ENCODE measurements at places on chromosomes 1 and 21. TPM values are rescaled to one million over a fixed set of nuclear protein-coding genes. Genes with fewer than 3 reads are reported as not detected.

SIM2 gene
- total RNA-seq, result 0.15 TPM

CFHR2 gene
- total RNA-seq, result not detected

OLFML2B gene
- total RNA-seq, result not detected

FLG2 gene
- total RNA-seq, result not detected

CCDC181 gene
- total RNA-seq, result not detected

PGLYRP3 gene
- 0.29 TPM for total RNA-seq

INAVA gene
- 14.0 TPM for total RNA-seq

GBP7 gene
- total RNA-seq, result not detected

CELA3A gene
- 9.0 TPM for total RNA-seq

AGMAT gene
- total RNA-seq, result 6.9 TPM

GNG12 gene
- total RNA-seq, result 0.43 TPM

CAPN9 gene
- total RNA-seq, result not detected

CXADR gene
- 0.13 TPM for total RNA-seq

APCS gene
- total RNA-seq, result 0.45 TPM

C1orf105 gene
- total RNA-seq, result not detected

HMGCS2 gene
- total RNA-seq, result 0.49 TPM

ZNF593OS gene
- not detected for total RNA-seq

INSRR gene
- total RNA-seq, result not detected

NLRP3 gene
- 9.5 TPM for total RNA-seq

CTSK gene
- 0.90 TPM for total RNA-seq

PDPN gene
- not detected for total RNA-seq

CHI3L1 gene
- 0.24 TPM for total RNA-seq

DFFA gene
- 56.4 TPM for total RNA-seq

CNIH3 gene
- 1.7 TPM for total RNA-seq

GSTM5 gene
- total RNA-seq, result 0.40 TPM

KANK4 gene
- total RNA-seq, result not detected

FALEC gene
- total RNA-seq, result not detected

RBP7 gene
- total RNA-seq, result not detected

LCE1D gene
- total RNA-seq, result not detected

MAP3K7CL gene
- 7.7 TPM for total RNA-seq

APOBEC4 gene
- not detected for total RNA-seq

SLC2A5 gene
- 32.3 TPM for total RNA-seq
